Spleen (tissue), 13 donors: ENCODE measurements at places on chromosomes 7 and 10. TPM values are rescaled to one million over a fixed set of nuclear protein-coding genes. Genes with fewer than 3 reads are reported as not detected.

GRCh38 chr10:63767138-63767801 lies 246.1 kb downstream of the REEP3 start:
- no peak for DNase-seq

- DNase-seq = no peak
These were observed 106.3 kb downstream of the C7orf25 start for GRCh38 chr7:42805601-42806000.

GRCh38 chr7:142443216-142444010 lies 185.6 kb upstream of the PRSS58 start:
- no peak for DNase-seq

DNA sequence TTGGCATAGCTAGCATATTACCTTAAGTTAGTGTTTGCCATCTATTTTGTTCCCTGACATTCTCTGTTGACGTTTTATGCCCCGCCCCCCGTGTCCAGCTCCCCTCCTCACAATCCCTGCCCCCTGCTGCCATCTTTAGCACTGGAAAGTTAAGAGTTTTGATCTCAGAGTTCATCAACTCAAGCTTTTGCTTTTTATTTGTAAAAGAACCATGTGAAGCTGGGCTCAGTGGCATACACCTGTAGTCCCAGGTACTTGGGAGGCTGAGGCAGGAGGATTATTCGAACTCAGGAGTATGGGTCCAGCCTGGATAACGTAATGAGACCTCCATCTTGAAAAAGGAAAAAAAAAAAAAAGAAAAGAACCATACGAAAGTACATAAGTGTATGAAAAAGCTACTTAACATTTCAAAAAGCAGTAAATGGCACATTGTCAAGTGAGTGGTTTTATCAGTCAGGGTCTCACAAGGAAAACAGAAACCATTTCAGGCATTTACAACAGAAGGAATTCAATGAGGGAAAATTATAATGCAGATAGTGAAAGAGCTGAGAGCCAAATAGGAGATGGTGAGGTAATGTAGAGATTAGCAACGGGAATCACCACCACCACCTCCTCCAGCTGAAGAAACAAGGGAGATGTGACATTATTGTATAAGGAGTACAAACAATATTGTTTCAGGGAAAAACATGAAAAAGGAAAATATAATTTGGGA lies 64.9 kb downstream of the MCU start:
- DNase-seq = no peak

- no peak for DNase-seq
These were observed 7.4 kb downstream of the GJD4 start for GRCh38 chr10:35612385-35613106.

DNA sequence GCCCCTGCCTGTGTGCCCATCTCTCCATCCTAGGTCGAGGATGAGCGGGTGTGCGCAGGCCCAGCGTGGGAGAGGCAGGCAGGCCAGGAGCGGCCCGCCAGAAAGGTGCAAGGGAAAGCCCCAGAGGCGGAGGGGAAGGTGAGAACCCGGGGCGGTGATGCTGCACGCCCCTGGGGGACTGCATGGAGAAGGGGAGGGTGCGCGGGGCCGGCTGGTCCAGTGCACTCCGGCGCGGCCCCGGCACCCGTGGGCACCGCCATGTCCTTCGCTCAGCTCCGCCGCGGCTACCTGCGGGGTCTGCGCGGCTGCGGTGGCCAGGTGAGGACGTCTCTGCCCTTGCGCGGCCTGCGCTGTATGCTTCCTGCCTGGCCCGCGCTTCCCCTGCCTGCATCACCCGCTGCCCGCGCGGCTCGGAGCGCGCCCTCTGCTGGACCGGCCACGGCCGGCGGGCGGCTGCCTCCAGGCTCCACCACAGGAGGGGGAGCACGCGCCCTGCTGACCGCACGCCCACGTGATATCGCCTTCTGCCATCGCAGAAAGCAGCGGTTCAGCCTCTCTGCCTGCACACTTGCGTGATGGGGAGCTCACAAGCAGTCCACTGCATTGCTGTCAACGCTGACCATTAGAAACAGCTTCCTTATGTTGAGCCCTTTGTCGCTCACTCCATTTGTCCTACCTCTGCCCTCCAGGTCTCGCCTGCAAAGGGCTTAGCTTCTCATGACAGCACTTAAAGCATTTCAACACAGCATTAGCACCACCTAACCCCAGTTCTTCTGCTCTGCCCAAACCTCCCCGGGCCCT lies 73.9 kb downstream of the CXCL12 start:
- peak; percentile 91 for DNase-seq

DNA sequence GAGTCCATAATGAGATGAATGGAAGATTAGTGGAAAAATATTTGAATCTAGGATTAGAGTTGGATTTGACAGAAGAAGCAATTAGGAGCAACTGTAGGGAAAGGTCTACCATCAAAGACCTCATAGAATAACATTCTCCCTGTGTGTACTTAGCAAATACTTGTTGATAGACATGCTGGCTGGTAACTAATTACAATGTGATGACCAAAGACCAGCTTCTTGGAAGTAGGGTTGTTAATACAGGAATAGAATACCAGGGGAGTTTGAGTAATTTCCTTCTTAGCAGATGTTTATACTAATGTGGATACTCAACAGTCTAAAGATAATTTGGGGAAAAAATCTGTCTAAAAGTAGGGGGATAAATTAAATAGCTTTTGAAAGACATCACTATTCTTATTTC lies 357.5 kb upstream of the BMPER start:
- no peak for DNase-seq

- DNase-seq = no peak
These were observed 177.3 kb downstream of the PHTF2 start for GRCh38 chr7:77975672-77976480.

DNA sequence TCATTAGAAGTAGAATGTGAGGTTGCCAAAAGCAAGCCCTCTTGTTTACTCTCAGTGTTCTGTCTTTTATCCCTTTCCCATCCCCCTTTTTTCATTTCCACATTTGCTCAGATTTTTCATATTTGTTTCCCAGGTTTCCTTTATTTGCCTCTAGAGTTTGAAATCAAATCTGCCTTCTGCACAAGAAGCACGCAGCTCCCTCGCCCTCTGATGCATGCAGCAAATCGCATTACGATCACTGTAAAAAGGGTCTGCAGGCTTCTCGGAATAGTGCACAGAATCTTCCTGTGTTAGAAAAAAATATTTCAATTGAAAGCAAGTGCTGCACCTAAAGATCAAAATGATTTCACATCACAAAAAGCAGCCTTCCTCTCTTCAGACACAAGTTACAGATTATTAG lies 129.0 kb downstream of the GPAM start:
- DNase-seq = no peak

DNA sequence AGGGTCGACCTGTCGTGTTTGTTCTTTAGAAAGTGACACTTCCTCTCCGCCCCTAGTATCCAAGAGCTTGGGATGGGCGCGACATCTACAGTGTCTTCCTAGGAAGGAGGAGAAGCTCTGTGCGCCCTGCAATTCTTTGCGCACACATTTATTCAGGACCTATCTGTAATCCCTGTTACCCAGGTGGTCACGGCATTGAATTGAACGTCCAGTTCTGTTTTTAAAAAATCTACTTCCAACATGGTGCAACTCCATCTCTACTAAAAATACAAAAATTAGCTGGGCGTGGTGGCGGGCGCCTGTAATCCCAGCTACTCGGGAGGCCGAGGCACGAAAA lies 606 bp upstream of the LAMB1 start:
- no peak for DNase-seq

GRCh38 chr10:48333856-48334255 lies 27.4 kb downstream of the MAPK8 start:
- DNase-seq = no peak

DNA sequence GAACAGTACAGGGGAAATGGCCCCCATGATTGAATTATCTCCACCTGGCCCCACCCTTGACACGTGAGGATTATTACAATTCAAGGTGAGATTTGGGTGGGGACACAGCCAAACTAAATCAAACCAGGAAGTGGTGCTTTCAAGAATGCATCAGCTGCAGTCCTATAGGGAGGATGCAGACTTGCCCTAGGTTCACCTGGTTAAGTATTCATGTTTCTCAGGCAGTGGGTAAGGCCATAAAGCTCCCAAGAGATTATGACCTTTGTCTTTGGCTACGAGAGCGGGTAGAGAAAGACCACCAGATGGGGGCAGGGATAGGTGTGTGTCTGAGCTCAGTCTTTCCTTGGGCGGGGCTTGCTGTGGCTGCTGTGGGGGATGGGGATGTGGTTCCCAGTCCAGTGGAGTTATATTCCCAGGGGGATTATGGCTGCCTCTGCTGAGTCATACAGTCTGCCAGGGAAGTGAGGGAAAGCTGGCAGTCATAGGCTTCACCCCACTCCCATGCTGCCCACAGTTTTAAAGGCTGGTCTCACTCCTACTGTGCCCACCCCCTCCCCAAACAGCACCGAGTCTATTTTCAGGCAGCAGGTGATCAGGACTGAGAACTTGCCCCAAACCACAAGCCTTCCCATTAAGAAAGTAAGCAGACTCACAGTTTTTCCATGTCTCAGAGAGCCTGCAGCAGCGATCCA lies 8.4 kb upstream of the R3HCC1L start:
- DNase-seq = no peak

DNA sequence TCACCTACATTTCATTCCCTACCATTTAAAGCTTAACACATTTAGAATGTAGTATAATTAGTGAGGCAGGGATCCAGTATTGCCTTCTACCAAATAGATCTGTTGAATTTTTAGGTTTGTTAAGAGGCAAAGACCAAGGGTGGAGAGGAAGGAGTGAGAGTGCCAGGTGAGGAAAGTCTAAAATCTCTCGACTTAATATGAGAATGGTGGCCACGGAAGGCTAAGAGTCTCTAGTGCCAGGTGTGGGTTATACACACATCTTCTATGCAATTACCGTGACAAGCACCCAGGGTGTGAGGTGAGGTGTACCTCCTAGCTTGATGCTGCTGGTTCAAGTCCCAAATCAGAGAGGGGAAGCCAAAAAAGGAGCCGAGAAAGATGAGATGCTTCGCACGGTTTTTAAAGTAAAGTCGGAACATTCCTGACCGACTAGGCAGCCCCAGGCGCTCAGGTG lies 439 bp downstream of the IQUB start:
- DNase-seq = no peak

DNA sequence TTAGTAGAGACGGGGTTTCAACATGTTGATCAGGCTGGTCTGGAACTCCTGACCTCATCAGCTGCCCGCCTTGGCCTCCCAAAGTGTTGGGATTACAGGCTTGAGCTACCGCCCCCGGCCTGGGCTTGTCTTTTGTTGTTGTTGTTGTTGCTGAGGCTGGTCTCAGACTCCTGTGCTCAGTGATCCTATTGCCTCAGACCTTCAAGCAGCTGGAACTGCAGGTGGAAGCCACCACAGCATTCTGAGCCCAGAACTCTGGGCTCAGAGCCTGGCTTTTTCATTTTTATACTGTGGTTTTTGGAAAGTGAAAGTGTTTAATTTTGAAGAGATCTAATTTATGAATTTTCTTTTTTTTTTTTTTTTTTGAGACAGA lies 16.2 kb upstream of the DNAJB6 start:
- no peak for DNase-seq

GRCh38 chr10:50552308-50552707 lies 71.4 kb downstream of the SGMS1 start:
- no peak for DNase-seq

GRCh38 chr7:81161451-81162075 lies 242.7 kb upstream of the SEMA3C start:
- no peak for DNase-seq

DNA sequence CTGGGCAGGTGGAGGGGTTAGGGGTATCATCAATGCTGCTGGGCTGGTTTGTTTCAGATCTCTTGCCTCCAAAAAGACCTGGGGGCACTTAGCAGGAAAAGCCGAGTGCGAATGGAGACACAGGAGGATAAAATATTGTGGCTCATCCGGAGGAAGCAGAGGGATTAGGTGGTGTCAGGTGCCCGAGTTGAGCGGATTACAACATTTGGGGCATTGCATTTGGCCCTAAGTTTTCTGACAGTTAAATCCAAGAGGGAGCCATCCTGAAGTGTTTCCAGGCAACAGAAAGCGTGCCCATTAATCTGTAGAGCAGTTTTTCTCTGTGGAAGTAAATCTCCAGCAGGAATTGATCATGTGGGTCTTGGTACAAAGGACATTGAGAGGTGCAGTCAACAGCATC lies 85.9 kb downstream of the CDH23 start:
- DNase-seq = no peak

The HOXA11 gene
- total RNA-seq = not detected

The CALML5 gene
- not detected for total RNA-seq

The XRCC2 gene
- 2.4 TPM for total RNA-seq

The MOGAT3 gene
- not detected for total RNA-seq

The SPDYE8 gene
- total RNA-seq = not detected
